ENCODE measurements at places on chromosomes 7 and 10. TPM values are rescaled to one million over a fixed set of nuclear protein-coding genes. Genes with fewer than 3 reads are reported as not detected.

GRCh38 chr7:93890464-93891068, at the start of gene TFPI2:
TFPI2 (minus strand) TSS chr7:93890753; CDS start chr7:93890678, 75 bp downstream.
- DNase-seq: peak; percentile 10

GRCh38 chr7:151245360-151246101, 3.0 kb downstream of the SMARCD3 start:
- DNase-seq: no peak

PAPSS2 gene
- total RNA-seq: 96.4 TPM

LRRC18 gene
- total RNA-seq: 0.20 TPM

AASS gene
- 25.1 TPM for total RNA-seq

TFPI2 gene
- 4.0 TPM for total RNA-seq

CLRN3 gene
- 40.8 TPM for total RNA-seq

GCK gene
- total RNA-seq: 0.95 TPM
